ENCODE measurements at places on chromosomes 16 and 17. TPM values are rescaled to one million over a fixed set of nuclear protein-coding genes. Genes with fewer than 3 reads are reported as not detected.

DNA sequence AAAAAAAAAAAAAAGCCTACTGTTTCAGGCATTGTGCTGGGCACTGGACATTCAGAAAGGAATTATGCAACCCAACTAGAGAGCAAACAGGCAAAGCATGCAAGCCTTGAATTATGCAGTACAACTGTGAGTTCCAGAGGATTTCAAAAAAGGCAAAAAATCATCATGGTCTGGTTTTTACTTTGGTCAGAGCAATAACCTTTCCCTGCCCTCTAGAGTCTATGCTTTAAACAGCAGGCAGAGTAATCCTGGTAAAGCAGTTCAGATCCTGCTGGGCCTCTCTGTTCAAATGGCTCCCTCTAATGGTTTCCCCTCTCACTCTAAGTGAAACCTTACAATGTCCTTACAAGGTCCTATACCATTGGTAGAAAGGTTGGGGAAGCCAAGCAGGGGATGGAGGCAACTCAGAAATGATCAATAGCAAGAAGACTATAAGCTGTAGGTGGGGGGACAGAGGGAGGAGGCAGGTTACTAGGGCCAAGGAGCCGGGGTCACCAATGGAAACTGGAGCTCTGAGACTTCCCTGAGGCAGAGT, 4.6 kb upstream of the TAF15 start:
- DNase-seq: peak; percentile 86

- no peak for DNase-seq
These were observed 113.3 kb downstream of the TOX3 start for GRCh38 chr16:52433643-52434042.

STARD3 gene
- 50.2 TPM for total RNA-seq

DNA sequence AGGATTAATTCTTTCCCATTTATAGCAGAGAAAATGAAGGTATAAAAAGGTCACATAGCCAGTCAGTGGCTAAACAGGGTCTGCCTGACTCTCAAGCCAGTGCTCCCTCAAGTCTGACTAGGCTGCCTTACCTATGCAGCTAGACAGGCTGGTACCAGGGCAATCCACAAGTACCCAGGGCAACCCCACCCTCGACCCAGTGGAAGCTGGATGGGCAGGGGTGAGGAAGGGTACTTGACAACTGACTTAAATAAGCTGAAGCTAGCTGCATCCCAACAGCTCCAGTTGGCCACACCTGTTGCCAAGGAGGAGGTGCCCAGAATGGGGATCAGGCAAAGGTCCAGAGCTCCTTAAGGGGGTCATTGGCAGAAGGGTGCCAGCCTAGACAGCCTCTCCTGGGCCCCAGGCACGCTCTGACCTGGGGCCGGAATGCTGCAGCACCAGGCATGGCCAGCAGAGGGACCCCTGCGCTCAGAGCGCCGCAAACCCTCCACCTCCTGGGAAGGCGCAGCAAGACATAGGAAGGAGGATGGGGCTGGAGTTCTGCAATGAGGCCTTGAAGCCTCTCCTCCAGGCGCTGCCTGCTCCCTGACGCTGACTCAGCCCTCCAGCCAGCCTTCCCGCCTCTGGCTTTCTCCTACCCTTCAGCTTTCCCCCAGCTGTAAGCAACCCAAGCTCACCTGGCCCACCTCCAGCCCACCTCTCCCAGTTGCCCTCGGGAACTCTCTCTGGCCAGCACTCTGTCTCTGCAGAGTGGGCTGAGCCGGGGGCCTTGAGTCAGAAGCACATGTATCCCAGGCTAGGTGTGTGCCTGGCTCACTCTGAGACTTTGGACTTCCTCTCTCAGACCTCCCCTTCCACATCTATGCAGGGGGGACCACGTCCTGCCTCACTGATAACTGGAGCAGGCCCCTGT, 28.8 kb downstream of the MPP2 start:
- peak; percentile 7 for DNase-seq

- DNase-seq: peak; percentile 51
These were observed 65.0 kb downstream of the MMD start for GRCh38 chr17:55356434-55357328.

All from glomerular endothelial cell (primary cell).